Activated CD4-positive, alpha-beta memory T cell treated with anti-CD3 and anti-CD28 coated beads for 36 hours (primary cell): ENCODE measurements at places on chromosomes 11 and 22. TPM values are rescaled to one million over a fixed set of nuclear protein-coding genes. Genes with fewer than 3 reads are reported as not detected.

The TPBGL gene
- not detected for total RNA-seq

The CD82 gene
- 277 TPM for total RNA-seq

The OR51F1 gene
- total RNA-seq: not detected

The NLRP14 gene
- 0.07 TPM for total RNA-seq

The UPK2 gene
- total RNA-seq: not detected

The BIK gene
- total RNA-seq: 4.1 TPM

The MIAT gene
- 52.3 TPM for total RNA-seq
